Retina (tissue), 1 donor: ENCODE measurements at places on chromosomes 4 and X.

DNA sequence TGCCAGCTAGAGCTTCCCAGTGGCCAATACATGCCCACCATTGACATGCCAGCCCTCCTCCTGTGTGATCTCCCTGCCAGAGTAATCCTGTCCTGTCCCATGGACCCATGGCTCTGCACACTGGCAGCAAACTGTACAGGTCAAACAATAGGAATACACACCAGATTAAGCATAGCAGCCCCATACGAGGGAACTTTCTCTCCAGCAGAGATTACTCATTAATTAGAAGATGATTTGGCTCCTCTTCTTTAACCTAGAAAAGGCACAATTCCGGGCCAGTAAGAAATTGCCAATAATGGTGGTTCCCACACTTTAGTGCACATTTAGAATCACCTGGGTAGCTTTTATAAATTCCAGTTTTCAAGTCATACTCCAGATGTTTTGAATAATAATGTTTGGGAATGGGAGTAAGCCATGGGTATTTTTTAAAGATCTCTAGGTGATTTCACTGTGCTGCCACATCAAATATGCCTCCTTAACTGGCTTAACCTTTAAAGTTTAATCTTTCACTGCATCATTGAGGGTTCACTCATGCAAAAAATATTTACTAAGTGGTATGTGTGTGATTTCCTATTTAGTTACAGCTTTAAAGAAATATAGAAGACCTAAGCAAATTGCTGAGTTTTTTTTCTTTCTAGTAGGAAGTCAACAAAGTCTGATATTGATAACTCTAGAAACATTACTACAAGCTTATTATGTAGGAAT lies 277.6 kb upstream of the NWD2 start:
- DNase-seq, result no peak

DNA sequence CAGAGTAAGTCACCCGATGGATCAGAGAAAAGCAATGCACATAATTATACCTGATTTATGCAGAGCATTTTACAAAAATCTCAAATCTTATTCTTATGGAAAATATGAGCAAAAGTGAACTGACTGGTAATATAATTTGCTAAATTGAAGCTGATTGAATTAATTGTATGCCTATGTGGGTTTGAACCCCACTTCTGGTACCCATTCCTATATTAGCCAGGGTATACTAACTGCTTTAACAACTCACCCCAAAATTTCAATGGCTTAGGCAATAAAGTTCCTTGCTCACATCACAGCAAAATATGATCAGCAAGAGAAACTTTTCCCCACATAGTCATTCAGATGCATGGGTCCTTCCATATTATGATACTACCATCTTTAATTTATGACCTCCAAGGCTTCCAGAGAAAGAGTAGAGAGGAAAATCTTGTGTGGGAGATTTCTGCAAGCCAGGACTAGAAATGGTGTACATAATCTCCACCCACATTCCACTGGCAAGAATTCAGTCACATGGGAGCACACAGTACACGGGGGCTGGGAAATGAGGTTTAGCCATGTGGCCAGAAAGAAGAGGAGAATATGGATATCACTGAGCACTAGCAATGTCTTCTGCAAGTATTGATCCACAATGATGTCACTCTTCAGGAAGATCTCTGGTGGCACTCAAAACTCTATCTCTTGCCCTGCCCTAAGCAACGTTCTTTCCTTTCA lies 640.7 kb downstream of the BCOR start:
- DNase-seq, result no peak

DNA sequence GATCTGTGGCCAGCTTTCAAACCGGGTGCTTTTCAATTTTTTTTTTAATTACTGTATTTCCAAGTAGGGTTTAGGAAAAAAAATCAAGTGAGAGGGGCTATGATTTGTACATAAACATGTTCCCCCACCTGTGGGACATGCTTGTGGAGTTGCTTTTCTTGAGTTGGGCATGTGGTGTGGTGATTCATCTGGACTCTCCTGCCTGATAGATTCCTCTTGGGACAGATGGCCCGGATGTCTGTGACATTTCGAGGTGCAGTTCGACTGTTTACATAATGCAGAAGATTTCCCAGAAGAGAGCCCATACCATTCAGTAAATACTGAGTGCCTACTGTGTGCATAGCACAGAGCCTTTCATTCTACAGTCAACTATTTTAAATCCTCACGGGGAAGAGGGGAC lies 49.9 kb downstream of the DOCK11 start:
- no peak for DNase-seq

DNA sequence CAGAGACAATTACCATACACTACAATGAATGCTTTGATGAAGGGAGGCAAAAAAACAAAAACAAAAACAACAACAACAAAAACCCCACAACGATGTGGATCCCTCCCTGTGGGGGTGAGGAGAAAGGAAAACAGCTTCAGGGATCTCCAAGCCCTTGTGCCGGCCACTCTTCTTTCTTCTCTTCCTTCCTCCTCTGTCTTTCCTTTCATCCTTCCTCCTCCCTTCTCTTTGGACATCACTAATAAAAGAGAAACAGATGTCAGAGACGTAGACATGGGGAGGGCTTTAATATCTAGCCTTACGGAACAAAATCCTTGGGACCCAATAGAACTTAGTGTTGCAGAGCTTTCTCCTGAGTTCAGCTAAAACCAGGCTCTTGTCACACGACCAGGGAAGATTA lies 18.8 kb upstream of the STX18 start:
- no peak for DNase-seq
